A549 treated with CpdA at 1 μM for 4 hours (cell line): ENCODE measurements at places on chromosomes 4 and X. TPM values are rescaled to one million over a fixed set of nuclear protein-coding genes. Genes with fewer than 3 reads are reported as not detected.

The STAP1 gene
- total RNA-seq = not detected in 5 replicates

The POU4F2 gene
- total RNA-seq = not detected in 5 replicates

The SSX2B gene
- not detected in 5 replicates for total RNA-seq

The ZCCHC4 gene
- 4.6 to 5.9 TPM (median 5.0 TPM) in 5 replicates for total RNA-seq

The SYN1 gene
- 0.08 to 0.50 TPM (median 0.30 TPM) in 5 replicates for total RNA-seq

The MTNR1A gene
- total RNA-seq = 0.23 to 0.51 TPM (median 0.35 TPM) in 5 replicates

The SPANXN4 gene
- not detected in 5 replicates for total RNA-seq

The UGT2A2 gene
- total RNA-seq = not detected in 5 replicates

The MRFAP1L1 gene
- total RNA-seq = 29.9 to 34.8 TPM (median 32.6 TPM) in 5 replicates

The ZNF185 gene
- total RNA-seq = 5.8 to 7.5 TPM (median 6.8 TPM) in 5 replicates

The DRD5 gene
- total RNA-seq = not detected in 5 replicates

The FGF5 gene
- 0.20 to 0.56 TPM (median 0.42 TPM) in 5 replicates for total RNA-seq

The SPARCL1 gene
- not detected in 5 replicates for total RNA-seq

The ARSJ gene
- 4.7 to 5.9 TPM (median 5.2 TPM) in 5 replicates for total RNA-seq

The AKAP17A gene
- 31.0 to 42.8 TPM (median 40.8 TPM) in 5 replicates for total RNA-seq

The EFNB1 gene
- 7.0 to 9.7 TPM (median 8.8 TPM) in 5 replicates for total RNA-seq

The EDA gene
- 0.51 to 0.94 TPM (median 0.62 TPM) in 5 replicates for total RNA-seq

The IL2RG gene
- total RNA-seq = 0.08 to 0.31 TPM (median 0.13 TPM) in 4 of 5 replicates, not detected in the other

The RAB40AL gene
- total RNA-seq = 0.09 to 0.26 TPM in 2 of 5 replicates, not detected in the others

The CD99 gene
- 245 to 271 TPM (median 264 TPM) in 5 replicates for total RNA-seq

The FAM241A gene
- 0.74 to 1.1 TPM (median 0.95 TPM) in 5 replicates for total RNA-seq

The NCAPG gene
- total RNA-seq = 26.5 to 30.1 TPM (median 27.9 TPM) in 5 replicates

The XG gene
- total RNA-seq = not detected in 5 replicates

The CXCL11 gene
- total RNA-seq = 0.23 to 0.42 TPM (median 0.29 TPM) in 5 replicates

The L1CAM gene
- total RNA-seq = 19.6 to 26.8 TPM (median 21.1 TPM) in 5 replicates

The ZFP92 gene
- 0.41 to 0.73 TPM (median 0.56 TPM) in 5 replicates for total RNA-seq
